ENCODE measurements at places on chromosomes 6 and 20. TPM values are rescaled to one million over a fixed set of nuclear protein-coding genes. Genes with fewer than 3 reads are reported as not detected.

IMPG1 gene
- not detected for total RNA-seq

DNA sequence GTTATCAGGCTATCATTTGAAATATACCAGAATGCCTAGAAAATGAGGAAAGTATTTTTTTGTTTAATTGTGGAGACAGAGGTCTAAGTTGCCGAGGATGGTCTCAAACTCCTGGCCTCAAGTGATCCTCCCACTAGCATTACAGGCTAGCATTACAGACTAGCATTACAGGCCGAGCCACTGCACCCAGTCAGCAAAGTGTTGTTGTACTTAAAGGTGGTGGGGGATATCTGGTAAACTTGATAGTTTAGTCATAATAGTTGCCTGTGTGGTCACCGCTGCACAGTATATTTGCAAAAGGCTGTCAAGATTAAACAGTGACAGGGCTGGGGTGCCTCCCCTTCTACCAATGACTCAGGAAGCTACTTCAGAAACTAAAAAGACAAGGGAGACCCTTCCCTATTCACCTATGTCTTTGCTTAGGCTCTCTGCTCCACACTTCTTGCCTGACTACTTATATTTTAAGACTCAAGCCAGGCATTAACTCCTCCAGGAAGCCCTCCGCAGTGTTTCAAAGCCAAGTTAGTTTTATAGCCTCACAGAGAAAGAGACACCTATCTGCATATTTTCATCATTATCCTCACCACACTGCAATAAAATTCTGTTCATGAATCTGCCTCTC, 3.1 kb upstream of the AKIRIN2 start:
- no peak overlapping the region for H3K4me3 ChIP-seq
- H3K27ac ChIP-seq, result no peak overlapping the region
- H3K36me3 ChIP-seq, result no peaks in the 10 kb centered on the region
- H3K27me3 ChIP-seq, result no peaks in the 10 kb centered on the region
- no peaks in the 10 kb centered on the region for H3K4me1 ChIP-seq

DNA sequence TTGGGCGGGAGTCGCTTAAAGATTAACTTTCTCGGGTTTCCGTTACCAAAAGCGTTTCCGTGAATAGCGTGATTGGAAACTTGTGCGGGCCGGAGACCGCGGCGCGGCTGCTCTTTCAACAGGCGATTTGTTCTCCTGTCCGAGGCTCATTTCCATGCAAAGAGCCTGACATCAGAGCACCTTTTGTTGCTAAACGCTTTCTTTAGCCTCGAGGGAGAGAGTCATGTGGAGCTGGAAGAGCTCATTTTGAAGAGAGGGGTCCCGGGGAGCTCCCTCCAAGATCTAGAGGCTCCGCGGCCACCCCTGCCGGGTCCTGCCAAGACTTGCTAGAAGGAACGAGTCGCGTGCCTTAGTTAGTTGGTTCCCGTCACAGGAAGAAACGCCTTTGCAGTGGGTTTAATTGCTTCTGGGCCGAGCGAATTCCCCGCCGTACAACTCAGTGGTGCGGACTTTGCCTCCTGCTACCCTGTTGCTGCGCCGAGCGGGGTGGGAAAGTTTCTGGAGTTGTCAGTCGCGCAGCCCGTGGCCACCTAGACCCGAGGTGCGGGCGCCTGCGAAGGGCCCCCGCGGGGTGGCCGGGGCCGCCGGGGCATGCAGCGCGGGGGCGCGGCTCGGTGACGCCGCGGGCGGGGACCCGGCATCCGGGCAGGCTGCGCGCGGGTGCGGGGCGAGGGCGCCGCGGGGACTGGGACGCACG, at the start of gene SASH1:
TSS of gene SASH1 (plus strand) at position 489 of the 697 bp plus-strand sequence. CDS start 230 bp downstream, outside the sequence.
- no peaks in the 10 kb centered on the region for H3K27me3 ChIP-seq
- peak within 1 kb of the TSS; percentile 57 for H3K4me3 ChIP-seq
- no peaks in the 10 kb centered on the region for H3K4me1 ChIP-seq
- DNase-seq, result peak; percentile 57

GRCh38 chr20:55253781-55254180, 751.5 kb downstream of the CBLN4 start:
- H3K36me3 ChIP-seq, result no peaks in the 10 kb centered on the region
- no peak overlapping the region for H3K4me3 ChIP-seq
- H3K27ac ChIP-seq, result no peak overlapping the region
- DNase-seq, result no peak
- H3K4me1 ChIP-seq, result no peaks in the 10 kb centered on the region

GRCh38 chr20:2523919-2524708, 12.3 kb upstream of the TMC2 start:
- H3K4me1 ChIP-seq, result no peaks in the 10 kb centered on the region
- no peaks in the 10 kb centered on the region for H3K27me3 ChIP-seq
- peak; percentile 90 for DNase-seq
- H3K27ac ChIP-seq, result peak overlapping the region; percentile 95
- H3K4me3 ChIP-seq, result peak overlapping the region; percentile 90

- no peak overlapping the region for H3K4me3 ChIP-seq
- H3K4me1 ChIP-seq, result no peaks in the 10 kb centered on the region
- no peak for DNase-seq
- no peaks in the 10 kb centered on the region for H3K27me3 ChIP-seq
- H3K36me3 ChIP-seq, result no peaks in the 10 kb centered on the region
- no peak overlapping the region for H3K27ac ChIP-seq
These were observed 62.9 kb downstream of the SUN5 start for GRCh38 chr20:32941155-32941885.
